Hippocampal formation (tissue), 2 donors: ENCODE measurements at places on chromosomes 11 and 22.

DNA sequence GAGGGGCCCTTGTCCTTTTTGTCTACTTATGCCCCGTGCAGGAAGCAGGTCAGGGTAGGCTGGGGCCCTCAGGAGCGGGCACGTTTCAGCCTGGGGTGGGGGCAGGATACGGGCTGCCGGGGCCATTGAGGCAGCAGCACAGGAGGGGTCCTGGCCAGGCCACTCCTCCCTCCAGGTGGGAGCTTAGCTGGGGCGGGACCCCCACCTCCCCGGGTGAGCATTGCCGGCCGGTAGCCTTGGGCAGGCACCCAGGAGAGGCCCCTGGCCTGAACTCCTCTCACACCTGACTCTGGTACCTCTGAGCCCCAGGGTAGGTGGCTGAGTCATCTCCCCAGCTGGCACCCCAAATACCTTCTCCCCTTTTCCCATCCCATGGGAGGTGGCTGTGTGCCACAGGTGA, 5.0 kb upstream of the MUC6 start:
- DNase-seq = no peak

DNA sequence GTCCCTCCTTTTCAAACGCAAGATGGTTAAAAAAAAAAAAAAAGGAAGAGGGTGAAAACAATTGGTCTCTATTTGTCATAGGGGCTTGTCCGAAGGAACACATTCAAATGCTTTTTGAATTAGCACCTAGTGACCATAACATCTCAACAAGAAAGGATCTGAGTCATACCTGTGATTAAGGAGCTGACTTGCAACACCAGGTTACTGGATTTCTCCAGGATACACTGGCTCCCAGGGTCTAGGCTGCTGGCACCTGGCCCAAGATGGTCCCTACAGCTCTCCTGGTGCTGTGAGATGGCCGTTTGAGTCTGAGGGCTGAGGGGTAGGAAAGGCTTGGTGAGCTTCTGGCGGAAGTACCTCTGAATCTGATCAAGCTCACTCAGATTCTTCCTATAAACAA, 28.4 kb upstream of the UCP3 start:
- no peak for DNase-seq

DNA sequence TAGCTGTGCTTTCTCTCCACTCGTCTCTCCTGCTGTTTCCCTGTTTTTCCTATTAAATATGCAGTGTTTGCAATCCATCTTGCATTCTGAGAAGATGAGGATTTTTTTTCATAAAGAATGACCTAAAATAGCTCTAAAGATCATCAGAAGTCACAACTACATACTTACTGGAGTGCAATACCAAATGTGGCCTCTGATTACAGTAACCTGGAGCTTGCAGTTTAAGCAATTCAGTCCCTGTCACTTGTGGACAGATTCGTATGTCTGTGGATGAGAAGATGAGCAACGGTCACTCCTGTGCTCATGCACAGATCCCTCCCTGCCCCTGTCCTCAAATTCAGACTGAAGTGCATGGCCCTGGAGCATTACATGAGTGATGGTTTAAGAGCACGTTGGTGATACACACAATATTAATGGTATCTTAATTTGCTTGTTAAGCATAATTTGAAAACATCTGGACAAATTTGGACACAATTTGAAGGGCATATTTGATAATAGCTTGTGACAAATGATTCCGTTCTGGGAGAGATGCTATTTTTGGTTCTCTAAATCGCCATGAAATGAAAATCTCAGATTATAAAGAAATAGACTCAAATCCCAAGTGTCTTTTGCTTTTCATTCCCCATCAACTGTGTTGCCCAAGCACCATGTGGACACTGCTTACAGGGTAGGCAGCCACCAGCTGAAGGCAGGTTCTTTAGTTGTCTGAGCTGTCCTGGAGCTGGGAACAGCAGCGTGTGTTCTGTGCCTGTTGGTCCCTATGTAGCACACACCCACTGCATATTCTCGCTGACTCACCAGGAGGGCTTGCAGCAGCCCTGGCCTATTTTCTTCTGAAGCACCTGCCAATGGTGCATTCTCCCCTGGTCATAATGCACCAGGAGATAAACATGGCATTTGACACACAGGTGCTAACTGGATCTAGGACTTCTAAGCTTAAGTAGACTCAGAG, 32.6 kb upstream of the PRAME start:
- DNase-seq = no peak

DNA sequence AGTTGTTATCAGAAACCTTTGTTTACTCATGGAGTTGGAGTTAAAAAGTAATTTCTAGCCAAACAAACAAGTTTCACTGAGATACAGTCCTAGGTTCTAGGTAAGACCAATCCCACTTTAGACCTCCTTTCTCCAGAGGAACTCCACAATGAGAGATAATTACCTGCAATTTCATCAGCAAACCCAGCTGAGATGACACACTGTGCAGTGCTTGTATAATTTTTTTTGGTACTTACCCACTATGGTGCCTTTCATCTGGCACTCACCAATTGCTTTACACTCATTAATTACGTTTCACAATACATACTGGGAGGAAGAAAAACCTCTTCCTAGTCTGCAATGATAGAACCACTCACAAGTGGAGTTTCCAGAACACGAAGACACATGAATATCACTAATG, 1.8 kb upstream of the MUC15 start:
- DNase-seq = no peak

DNA sequence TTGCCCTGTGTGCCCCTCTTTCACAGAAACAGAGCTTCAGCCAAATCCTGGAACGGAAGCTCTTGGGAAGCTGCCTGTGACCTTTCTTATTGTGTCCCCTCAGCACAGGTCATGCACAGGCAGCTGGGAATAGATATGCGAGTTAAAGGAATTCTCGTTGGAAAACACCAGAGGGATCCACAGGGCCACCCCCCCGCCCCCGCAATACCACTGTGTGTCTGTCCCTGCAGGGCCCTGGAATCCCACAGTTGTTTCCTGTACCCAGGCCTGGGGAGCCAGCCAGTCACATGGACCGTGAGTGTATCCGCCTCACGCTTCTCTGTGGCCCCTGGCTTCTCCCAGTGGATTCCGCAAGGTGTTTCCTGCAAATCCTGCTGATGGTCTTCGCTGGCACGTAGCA, 29.0 kb downstream of the TIMP3 start:
- no peak for DNase-seq

- DNase-seq = no peak
Measured at GRCh38 chr11:119434591-119435330, 11.8 kb upstream of the THY1 start.

DNA sequence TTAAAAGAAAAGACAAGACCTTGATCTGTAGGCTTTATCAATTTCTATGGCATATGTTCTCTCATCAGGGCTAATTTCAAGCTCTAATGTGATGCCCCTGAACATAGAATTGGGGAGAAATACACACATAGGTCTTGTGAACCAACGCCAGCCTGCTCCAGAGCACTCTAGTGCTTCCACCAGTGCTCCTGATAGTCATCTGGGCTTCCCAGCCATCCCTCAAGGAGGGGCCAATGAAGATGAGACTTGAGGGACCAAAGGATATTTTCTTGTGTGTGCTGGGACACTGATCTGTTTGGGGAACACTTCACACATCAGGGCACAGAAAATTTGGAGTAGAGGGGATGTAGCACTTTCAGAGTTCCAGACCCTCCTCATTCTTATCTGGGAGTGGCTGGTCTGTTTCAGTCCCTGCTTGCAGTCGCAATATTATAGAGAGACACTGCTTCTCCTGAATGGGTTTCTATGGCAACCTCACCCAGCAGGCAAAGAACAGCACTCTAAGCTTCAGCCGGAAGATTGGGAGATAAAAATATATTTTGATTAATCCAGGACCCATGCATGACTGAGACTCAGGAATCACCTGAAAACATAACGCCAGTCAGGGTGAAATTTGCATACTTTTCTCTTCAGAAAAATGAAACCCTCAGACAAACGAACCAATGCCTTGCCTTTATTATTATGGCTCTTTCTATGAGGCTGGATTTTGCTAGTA, 28.4 kb upstream of the SCN3B start:
- DNase-seq = peak; percentile 25

GRCh38 chr22:17347724-17348123, 21.5 kb upstream of the CECR2 start:
- DNase-seq = no peak

DNA sequence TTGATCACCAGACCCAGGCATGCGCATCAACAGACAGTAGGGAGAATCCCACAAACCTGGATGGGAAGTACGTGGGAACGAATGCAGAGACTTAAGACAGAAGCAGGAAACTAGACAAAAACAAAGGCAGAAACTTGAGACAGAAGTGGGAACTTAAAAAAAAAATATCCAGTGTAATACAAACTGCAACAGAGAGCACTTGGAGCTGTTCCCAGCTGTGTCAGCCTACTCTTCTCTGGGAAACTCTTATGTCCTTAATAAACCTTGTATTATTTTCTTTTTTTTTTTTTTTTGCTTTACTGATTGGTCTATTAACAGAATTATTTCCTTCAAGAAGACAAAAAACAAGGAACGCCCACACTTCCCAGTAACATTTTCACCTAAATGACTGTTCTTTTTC, 1818.1 kb upstream of the RAG2 start:
- no peak for DNase-seq

GRCh38 chr22:31944700-31945442, 536 bp downstream of the YWHAH start:
- DNase-seq = no peak

GRCh38 chr22:35065796-35066218, at the start of gene ISX:
TSS of gene ISX (plus strand) at chr22:35066158. CDS start at chr22:35067088, 930 bp downstream.
- no peak for DNase-seq

- DNase-seq = peak; percentile 11
Measured at GRCh38 chr22:44765571-44766285, 13.4 kb downstream of the ARHGAP8 start.

- DNase-seq = no peak
Measured at GRCh38 chr11:78933350-78933749, 358.7 kb upstream of the NARS2 start.

GRCh38 chr11:102666331-102666957, 39.1 kb downstream of the MMP27 start:
- peak; percentile 38 for DNase-seq

DNA sequence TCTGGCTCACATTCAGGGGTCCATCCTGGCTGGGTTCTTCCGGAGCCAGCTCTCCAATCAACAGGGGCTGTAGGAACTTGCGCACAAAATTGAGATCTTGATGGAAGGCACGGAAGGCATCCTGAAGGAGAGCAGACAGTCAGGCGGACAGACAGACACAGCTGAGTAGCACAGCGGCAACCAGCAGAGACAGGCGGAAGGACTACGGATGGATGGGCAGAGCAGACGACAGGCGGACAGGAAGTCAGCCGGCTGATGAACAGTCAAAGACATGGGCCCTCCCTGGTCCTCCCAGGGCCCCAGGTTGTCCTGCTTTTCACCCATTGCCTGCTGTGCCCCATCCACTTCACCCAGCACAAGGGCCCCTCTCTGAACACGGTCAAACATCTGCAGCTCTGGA, 11.3 kb downstream of the FADS3 start:
- DNase-seq = no peak

- no peak for DNase-seq
Measured at GRCh38 chr11:118379497-118379896, 20.1 kb downstream of the UBE4A start.

GRCh38 chr11:134170919-134171281, 52.9 kb downstream of the NCAPD3 start:
- no peak for DNase-seq

DNA sequence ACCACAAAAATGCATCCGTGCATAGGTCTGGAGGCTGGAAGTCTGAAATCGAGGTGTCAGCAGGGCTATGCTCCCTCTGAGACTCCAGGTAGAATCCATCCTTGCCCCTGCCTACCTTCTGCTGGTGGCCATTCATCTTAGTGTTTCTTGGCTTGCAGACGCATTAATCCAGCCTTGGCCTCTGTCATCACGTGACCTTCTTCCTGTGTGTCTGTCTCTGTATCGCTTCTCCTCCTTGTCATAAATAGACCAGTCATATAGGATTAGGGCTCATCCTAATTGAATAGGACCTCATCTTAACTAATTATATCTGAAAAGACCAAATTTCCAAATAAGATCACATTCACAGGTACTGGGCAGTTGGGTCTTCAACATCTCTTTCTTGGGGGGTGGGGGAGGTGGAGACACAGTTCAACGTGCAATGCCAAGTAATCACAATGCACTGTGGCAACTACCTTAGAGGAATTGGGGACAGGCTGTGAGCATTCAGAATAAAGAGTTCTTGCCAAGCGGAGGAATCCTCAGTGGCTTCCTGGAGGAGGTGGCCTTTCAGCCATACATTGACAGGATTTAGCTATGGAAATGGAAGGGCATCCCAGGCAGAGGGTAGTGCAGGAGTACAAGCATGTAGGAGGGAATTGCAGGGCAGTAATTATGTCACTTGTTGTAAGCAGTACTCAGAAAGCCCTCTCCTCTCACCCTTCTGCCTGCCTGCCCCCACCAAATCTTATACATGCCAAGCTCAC, 96.2 kb upstream of the SYT13 start:
- no peak for DNase-seq

- no peak for DNase-seq
Measured at GRCh38 chr11:329886-330253, 9.2 kb upstream of the IFITM3 start.

GRCh38 chr11:6856871-6857270, 6.0 kb upstream of the OR10A2 start:
- DNase-seq = no peak

GRCh38 chr11:113907152-113907551, 2.6 kb downstream of the HTR3B start:
- no peak for DNase-seq

DNA sequence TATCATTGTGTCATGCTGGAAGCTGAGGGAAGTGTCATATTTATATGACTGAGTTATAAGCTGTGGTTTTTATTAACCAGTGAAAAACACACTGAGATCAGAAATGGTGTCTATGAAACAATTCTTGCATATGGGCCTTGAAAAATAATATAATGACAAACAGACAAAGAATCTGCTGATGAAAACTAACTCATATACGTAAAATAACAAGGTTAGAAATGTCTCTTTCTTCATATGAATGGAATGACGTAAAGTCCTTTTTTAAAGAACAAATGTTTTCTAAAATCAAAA, 48.8 kb upstream of the PHF21B start:
- DNase-seq = no peak

- DNase-seq = no peak
Measured at GRCh38 chr22:27629908-27630673, 171.5 kb downstream of the MN1 start.
